ENCODE measurements at places on chromosomes 16 and 17. TPM values are rescaled to one million over a fixed set of nuclear protein-coding genes. Genes with fewer than 3 reads are reported as not detected.

The TMC7 gene
- 0.73 TPM for total RNA-seq

The FAAP100 gene
- 23.1 TPM for total RNA-seq

The HOXB5 gene
- 0.44 TPM for total RNA-seq

The GPRC5B gene
- total RNA-seq: 16.3 TPM

The BBS2 gene
- total RNA-seq: 80.5 TPM

The ADAD2 gene
- 0.96 TPM for total RNA-seq

The KRTAP9-7 gene
- not detected for total RNA-seq

The EARS2 gene
- 22.4 TPM for total RNA-seq

The TOM1L1 gene
- total RNA-seq: 18.4 TPM

The C1QTNF1 gene
- 326 TPM for total RNA-seq

The MPP2 gene
- 2.6 TPM for total RNA-seq

The HSD17B2 gene
- total RNA-seq: 4.5 TPM

The TBC1D3K gene
- total RNA-seq: not detected

The ALDH3A1 gene
- 5.6 TPM for total RNA-seq

The HLF gene
- 11.8 TPM for total RNA-seq

The USP10 gene
- 51.5 TPM for total RNA-seq

The FZD2 gene
- 3.6 TPM for total RNA-seq

The CHAD gene
- 5.6 TPM for total RNA-seq

The TEX19 gene
- not detected for total RNA-seq

The MPV17L gene
- total RNA-seq: 41.4 TPM

The MGRN1 gene
- 28.5 TPM for total RNA-seq

The SLC13A2 gene
- total RNA-seq: 0.66 TPM

The FN3K gene
- total RNA-seq: 4.5 TPM

The TBC1D26 gene
- not detected for total RNA-seq

The NUPR1 gene
- 34.2 TPM for total RNA-seq

The SSTR5 gene
- total RNA-seq: not detected

The DPEP2 gene
- 2.5 TPM for total RNA-seq

The SPIRE2 gene
- total RNA-seq: 11.1 TPM

The SPATA22 gene
- total RNA-seq: 0.29 TPM

The NDRG4 gene
- 5.6 TPM for total RNA-seq

The AXIN2 gene
- total RNA-seq: 13.1 TPM

The ACLY gene
- total RNA-seq: 50.1 TPM

The COG4 gene
- total RNA-seq: 46.1 TPM

The NGFR gene
- total RNA-seq: 17.7 TPM

The HOXB1 gene
- total RNA-seq: not detected

The PKD1 gene
- 74.2 TPM for total RNA-seq

The SHISA9 gene
- 0.33 TPM for total RNA-seq

The PTRH2 gene
- 26.5 TPM for total RNA-seq

The RAMP2 gene
- 17.9 TPM for total RNA-seq

The DYNLRB2 gene
- total RNA-seq: 1.9 TPM

The SLC5A11 gene
- total RNA-seq: 0.16 TPM

The TEKT1 gene
- not detected for total RNA-seq

The KRT13 gene
- total RNA-seq: 1.6 TPM

The CDRT15L2 gene
- total RNA-seq: not detected

The ENPP7 gene
- not detected for total RNA-seq

The TM4SF5 gene
- not detected for total RNA-seq

The CCL17 gene
- not detected for total RNA-seq

The LGALS9B gene
- not detected for total RNA-seq

The CACNG3 gene
- not detected for total RNA-seq

The CUEDC1 gene
- total RNA-seq: 14.5 TPM

The ABCC11 gene
- total RNA-seq: 0.32 TPM

The SPATA2L gene
- total RNA-seq: 14.3 TPM

The EZH1 gene
- 70.1 TPM for total RNA-seq

Measured in breast epithelium (tissue), 4 donors.